Left lobe of liver (tissue), 2 donors: ENCODE measurements at places on chromosomes 7 and 10. TPM values are rescaled to one million over a fixed set of nuclear protein-coding genes. Genes with fewer than 3 reads are reported as not detected.

Gene MAT1A
- total RNA-seq: 928 TPM

GRCh38 chr7:2529161-2530070 lies 9.8 kb downstream of the LFNG start:
- DNase-seq: no peak

DNA sequence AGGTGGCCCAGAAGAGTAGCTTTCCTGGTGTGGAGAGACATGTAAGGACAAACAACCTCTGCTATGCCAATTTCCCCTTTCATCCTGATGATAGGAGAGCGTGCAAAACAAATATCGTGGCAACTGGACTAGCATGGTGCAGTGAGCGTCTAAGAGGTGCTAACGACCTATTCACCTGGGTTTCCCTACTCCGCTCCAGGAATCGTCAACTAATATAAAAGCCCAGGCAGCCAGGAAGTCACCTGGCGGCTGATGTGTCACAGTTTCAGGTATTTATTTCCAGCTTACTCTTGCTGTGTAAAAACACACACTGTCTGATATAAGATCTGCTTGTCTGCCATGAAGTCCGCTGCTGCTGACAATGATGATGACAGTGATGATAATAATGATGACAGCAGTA lies 56.5 kb upstream of the EFCAB10 start:
- DNase-seq: no peak

GRCh38 chr10:103951942-103952341 lies 15.0 kb upstream of the SLK start:
- DNase-seq: no peak

Gene PAOX
- 18.0 TPM for total RNA-seq

DNA sequence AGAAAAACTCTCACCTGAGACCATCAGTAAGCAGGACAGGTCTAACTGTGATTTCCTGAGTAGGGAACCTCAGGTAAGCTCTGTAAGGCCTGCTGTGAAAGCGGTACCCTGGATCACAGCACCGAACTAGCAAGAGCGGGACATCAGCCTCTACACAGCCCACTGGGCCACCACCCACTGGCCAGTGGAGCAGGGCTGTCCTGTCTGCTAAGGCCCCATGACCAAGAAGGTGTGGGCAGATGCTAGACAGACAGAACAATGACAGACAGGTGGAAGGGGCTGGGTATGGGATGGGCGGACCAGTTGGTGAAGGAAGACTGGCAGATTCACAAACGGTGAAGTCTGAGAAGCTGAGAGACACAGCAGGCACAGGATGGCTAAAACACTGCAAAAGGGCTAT lies 79.4 kb upstream of the DDC start:
- peak; percentile 30 for DNase-seq

Gene TBX20
- total RNA-seq: 1.5 TPM
